ENCODE measurements at places on chromosomes 5 and 9.

- DNase-seq = no peak
These were observed 333.1 kb downstream of the ASTN2 start for GRCh38 chr9:117081641-117082317.

DNA sequence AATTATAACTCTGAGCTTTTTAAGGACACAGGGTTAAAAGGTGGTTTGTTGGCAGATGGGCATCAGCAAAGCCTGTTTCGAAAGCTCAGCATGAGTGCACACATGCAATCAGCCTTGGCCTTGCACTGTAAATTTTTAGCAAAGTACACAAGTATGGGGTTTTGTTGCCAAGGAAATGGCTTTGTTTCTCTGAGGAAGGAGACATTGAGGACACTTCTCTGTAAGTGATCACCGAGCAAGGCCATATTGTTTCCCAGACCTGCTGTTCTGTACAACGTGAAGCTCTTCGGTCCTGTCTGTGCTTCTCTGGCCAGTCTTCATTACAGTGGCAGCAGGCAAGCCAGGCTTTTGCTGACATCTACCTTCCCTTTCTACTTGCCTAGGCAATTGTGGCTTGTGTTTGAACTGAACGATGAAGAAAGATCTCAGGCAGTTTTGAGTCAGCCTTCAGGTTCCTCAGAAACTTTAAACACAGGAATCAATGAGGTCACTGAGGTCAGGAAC lies 27.9 kb upstream of the GLRX start:
- DNase-seq = no peak

DNA sequence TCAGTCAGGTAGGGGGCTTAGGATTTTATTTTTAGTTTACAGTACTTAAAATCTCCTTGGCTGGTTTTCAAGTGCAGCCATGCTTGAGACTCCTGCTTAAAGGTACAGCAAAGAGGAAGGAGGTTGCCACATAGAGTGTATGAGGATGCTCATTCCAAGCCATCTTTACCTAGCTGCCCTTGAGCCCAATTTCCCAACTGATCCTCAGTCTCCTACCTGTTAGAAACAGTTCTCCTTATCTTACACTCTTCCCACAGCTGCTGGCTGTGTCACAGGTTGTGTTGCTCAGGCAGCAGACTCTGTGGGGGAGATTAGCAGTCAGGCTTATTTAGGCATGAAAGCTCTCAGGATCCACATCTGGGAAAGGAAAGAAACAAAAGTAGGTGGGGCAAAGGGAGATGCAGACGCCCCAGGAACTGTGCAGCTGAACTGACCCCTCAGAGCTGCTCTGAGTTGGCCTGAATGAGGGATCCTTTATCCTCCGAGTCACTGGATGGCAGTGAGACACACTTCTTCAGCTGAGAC lies 95.1 kb downstream of the NMUR2 start:
- DNase-seq = no peak

- DNase-seq = no peak
These were observed 98.6 kb downstream of the GIN1 start for GRCh38 chr5:103021314-103021713.

GRCh38 chr5:42250-42649 lies 49.7 kb upstream of the PLEKHG4B start:
- DNase-seq = no peak

GRCh38 chr9:68507130-68507805 lies 33.4 kb downstream of the TMEM252 start:
- DNase-seq = no peak

DNA sequence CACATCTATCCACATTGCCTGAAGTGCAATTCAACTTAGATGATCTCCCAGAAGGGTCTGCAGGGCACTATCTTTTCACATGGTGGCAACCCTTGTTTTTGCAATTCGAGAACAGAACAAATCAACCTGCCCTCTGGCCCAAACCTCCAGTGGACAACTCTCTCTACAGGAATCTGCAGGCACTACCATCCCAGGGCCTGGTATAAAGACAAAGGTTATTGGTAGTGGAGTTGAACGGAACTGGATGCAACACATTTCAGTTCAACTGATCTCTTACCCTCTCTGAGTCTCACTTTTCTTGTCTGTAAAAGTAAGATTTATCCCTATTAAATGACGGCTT lies 153.2 kb upstream of the EGFLAM start:
- DNase-seq = no peak

- DNase-seq = no peak
These were observed 573.1 kb downstream of the TLE4 start for GRCh38 chr9:80144856-80145255.

GRCh38 chr5:32283061-32283460 lies 29.7 kb downstream of the MTMR12 start:
- no peak for DNase-seq

DNA sequence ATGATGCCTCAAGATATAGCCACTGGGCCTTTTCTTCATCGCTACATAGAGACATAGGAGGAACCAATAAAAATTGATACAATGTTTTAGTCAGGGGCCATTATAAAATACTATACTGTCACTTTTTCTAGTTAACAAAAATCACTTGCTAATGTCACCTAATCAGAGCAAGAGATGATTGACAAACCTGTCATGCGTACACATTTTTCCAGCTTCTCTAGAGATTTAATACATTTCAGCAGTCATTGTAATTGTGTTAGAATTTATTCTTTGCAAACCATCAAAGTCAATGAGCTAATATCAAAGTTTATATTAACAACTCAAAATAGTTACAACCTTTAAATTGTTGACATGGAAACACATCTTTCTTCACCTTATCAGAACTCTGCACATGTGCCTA lies 513.6 kb upstream of the SEMA6A start:
- DNase-seq = no peak

- no peak for DNase-seq
These were observed 439.9 kb downstream of the GADD45G start for GRCh38 chr9:90044710-90045151.

DNA sequence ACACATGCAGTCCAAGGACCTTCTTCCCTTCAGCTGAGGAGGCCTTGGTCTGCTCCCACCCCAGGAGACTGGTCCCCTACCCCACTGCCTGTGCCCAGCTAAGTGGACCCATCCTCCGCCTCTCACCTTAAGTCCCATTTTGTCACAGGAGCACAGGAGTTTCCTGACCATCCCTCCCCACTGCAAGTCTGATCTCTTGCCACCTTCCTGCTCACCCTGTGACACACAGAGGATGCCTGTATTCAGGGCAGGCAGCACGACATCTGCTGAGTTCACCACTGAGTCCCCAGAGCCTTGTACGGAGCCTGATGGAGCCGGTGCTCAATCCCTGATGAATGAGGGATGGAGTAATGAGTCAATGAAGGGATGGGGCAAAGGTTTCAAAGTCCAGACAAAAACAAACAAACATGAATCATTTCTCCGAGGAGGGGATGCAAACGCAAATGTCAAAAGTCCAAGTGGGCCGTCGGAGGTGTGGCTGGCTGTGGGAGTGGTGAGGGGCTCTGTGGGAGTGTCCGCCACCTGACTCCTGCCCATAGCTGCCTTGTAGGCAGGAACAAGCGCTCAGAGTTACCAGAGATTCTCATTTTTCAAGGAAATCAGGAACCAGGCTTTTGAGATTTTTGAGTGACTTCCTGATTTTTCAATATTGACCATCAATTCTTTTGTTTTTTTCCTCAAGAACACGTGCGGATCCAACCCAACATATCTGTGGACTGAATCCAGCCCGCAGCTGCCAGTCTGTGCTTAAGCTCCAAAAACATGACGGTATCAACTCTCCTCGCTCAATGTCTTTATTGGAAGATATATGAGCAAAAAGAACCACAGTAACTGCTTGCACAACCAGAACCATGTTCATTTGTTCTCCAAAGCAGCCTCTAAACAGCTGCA lies 4.4 kb downstream of the RAPGEF1 start:
- DNase-seq = no peak

- DNase-seq = no peak
These were observed 45.5 kb downstream of the TNFSF8 start for GRCh38 chr9:114884787-114885452.

- no peak for DNase-seq
These were observed 234.3 kb downstream of the CHSY3 start for GRCh38 chr5:130138406-130139045.

DNA sequence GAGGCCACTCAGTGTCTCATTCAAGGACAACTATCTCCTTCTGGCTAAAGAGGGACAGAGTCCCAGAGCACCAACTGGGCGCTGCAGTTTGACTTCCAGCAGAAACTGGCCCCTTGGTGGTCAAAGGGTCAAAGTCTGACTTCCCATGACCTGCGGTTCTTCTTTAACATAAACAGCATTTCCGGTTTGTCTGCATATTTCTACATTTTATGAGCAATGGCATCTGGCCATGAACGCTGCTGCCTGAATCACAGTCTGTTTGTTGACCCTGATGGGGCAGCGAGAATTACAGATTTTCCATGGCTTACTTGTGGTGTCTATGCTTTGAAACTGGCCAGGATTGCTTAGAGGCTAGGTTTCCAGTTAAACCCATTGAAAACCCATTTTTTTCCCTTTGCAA lies 1.3 kb downstream of the TNFSF15 start:
- no peak for DNase-seq

DNA sequence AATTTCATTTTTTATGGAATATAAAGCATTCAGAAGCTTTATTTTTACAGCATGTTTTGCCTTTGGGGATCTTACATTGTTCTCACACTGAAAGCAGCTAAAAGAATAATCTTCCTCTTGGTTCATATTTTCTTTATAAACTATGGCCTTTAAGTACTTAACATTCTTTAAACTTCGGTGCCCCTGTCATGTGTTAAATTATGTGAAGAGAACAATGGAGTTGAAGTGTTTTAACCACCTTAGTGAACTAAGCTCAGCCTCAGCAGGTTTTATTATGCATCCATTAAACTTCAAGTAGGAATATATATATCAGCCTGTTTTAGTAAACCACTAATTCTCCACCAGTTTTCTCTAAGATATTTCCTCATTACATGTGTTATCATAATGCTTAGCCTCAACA lies 371.4 kb upstream of the CDH18 start:
- no peak for DNase-seq

- DNase-seq = no peak
These were observed 18.8 kb downstream of the GLE1 start for GRCh38 chr9:128523199-128523925.

GRCh38 chr5:153122403-153122802 lies 368.1 kb upstream of the GRIA1 start:
- DNase-seq = no peak

DNA sequence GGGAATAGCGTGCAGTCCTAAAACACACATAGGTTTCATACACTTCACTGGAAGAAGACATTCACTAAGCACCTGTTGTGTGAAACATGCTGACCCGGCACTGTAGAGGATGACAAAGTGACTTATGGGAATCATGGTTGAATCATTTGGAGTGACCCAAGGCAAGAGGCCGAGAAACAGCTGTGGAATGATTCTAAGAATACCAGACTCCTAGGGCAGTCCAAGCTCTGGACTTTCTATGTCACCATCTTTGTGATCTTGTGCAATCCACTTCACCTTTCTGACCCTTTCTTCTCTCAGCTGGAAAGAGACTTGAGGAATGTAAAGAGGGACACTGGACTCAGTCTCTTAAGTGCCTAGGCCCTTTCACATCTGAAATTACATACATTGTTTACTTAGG lies 13.1 kb downstream of the MSANTD3 start:
- no peak for DNase-seq

DNA sequence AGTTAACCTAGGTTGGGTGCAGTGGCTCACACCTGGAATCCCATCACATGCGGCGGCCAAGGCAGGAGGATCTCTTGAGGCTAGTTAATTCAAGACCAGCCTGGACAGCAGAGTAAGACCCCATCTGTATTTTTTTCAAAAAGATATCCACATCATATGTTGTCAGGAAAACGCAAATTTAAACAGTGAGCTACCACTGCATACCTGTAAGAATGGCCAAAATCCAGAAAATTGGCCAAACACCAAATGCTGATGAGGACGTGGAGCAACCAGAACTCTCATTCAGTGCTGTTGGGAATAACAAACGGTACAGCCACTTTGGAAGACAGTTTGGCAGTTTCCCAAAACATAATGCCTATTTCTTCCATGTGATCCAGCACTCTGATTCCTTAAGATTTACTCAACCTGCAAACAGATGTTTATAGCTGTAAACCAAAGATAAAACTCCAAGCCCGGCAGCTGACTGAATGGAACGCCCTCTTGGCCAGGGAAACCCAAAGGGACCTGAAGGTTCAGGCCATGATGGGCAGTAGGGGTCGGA lies 12.4 kb downstream of the CEL start:
- no peak for DNase-seq

- no peak for DNase-seq
These were observed 165.9 kb upstream of the OTULINL start for GRCh38 chr5:14415698-14416074.

- no peak for DNase-seq
These were observed 410.9 kb upstream of the PRR16 start for GRCh38 chr5:120052916-120053828.

- DNase-seq = no peak
These were observed 340.3 kb downstream of the GADD45G start for GRCh38 chr9:89945133-89945532.

DNA sequence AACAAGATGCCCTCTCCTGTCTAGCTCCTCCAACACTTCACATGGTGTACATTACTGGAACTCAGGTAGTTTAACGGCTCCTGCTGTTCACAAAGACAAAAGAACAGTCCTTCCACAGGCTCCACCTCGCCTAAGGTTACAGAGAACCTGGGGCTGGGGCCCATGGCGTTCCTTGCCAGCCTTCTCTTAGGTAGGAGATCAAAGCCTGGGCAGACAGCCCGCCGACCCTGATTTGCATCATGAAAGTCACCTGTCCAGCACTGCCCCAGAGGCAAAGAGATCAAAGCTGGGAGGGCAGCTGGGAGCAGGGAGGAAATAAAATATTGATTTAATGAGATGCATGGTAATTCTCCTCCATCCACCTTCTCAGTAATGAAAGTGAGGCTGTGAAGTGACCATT lies 115.0 kb upstream of the SLIT3 start:
- DNase-seq = no peak

- no peak for DNase-seq
These were observed 17.7 kb downstream of the CAVIN4 start for GRCh38 chr9:100595391-100596199.

DNA sequence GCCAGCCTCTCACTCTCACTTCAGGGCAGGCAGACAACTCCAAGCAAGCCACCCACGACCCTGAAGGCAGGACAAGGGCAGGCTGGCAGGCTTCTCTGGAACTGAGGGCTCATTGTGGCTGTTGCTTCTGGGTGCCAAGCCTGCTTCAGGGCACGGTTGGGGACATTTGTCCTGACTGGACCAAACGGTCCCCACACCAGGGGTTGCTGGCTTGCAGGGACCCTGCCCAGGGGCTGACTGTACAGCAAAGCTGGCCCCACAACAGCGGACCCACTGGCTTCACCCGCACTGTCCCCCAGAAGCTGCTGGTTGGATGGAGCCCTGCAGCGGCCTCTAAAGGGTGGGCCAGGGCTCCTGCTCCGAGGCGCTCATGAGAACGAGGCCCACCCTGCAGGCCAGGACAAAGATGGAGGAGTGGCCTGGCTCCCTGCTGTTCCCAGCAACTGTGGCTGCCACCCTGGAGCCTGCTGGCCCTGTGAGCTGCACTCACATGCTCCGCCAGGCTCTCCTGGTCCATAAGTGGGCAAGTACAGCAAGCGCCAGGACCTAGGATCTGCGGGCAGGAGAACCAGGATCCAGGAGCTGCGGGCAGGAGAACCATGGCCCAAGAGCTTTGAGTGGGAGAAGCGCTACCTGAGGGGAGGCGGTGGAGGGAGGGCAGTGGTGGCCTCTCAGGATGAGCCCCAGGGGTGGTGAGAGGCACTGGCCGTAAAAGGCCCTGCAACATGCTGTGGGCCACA lies 34.4 kb upstream of the NSMF start:
- no peak for DNase-seq
